ENCODE measurements at places on chromosomes 4 and X.

DNA sequence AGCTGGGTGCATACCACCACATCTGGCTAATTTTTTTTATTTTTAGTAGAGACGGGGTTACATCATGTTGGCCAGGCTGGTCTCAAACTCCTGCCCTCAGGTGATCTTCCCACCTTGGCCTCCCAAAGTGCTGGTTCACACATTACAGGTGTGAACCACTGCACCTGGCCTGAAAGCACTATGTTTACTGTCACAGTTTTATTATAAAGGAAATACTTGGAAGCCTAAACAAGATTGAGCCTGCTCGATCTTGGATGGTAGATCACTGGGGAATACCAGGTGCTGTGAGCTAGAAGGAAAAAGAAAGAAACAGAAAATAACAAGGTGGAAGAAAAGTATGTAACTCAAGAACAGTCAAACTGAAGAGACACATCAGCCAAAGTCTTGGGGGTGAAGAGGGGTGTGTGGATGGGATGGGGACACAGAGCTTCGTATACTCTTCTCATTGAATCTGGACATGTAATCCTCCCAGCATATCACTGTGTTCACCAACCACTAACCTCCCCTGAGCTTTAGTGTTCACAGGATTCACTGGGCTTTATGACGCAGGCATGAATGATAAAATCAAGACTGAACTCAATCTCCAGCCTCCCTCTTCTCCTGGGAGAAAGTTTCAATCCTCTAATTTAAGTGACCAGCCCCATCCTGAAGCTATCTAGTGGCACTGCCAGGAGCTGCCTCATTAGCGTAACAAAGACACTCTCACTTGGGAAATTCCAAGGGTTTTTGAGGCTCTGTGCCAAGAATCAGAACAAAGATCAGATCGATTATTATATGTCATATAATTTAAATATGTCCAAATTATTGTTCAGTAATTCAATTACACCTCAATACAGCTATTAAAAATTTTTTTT lies 40.9 kb downstream of the PDS5A start:
- DNase-seq, result no peak

GRCh38 chrX:152276277-152276676 lies 137.9 kb upstream of the MAGEA10 start:
- DNase-seq, result no peak

GRCh38 chr4:13983189-13983790 lies 355.8 kb upstream of the BOD1L1 start:
- no peak for DNase-seq

DNA sequence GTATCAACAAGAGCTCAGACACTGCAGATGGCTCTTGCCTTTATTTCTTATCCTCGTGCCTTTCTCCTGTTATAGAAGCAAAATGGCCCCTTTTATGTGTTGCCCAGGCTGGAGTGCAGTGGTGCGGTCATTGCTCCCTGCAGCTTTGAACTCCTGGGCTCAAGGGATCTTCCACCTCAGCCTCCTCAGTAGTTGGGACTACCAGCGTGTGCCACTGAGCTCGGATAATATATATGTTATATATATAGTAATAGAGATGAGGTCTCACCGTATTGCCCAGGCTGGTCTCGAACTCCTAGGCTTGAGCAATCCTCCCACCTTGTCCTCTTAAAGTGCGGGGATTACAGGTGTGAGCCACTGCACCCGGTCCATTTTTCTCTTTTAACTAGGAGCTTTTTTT lies 79.7 kb downstream of the TMEM131L start:
- no peak for DNase-seq

DNA sequence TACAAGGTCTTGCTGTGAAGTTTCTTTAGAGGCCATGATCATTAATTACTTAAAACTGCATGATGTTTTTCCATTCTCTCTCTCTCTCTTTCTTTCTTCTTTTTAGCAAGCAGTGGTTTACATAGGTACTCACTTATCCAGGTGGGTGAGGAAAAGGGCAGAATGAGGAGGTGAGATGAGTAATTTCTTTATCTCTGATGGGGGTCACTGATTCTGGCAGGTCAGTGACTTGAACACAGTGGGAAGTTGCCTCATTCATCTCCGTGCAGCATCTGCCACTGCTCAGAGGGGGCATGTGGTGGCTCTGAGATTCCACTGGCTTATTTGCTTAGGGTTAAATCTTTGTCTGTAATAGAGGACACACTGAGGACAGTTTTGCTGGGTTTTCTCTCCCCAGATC lies 62.6 kb downstream of the FAM114A1 start:
- no peak for DNase-seq

GRCh38 chr4:3801521-3801920 lies 35.3 kb downstream of the ADRA2C start:
- DNase-seq, result no peak

GRCh38 chr4:23680671-23681518 lies 209.0 kb downstream of the PPARGC1A start:
- DNase-seq, result no peak

DNA sequence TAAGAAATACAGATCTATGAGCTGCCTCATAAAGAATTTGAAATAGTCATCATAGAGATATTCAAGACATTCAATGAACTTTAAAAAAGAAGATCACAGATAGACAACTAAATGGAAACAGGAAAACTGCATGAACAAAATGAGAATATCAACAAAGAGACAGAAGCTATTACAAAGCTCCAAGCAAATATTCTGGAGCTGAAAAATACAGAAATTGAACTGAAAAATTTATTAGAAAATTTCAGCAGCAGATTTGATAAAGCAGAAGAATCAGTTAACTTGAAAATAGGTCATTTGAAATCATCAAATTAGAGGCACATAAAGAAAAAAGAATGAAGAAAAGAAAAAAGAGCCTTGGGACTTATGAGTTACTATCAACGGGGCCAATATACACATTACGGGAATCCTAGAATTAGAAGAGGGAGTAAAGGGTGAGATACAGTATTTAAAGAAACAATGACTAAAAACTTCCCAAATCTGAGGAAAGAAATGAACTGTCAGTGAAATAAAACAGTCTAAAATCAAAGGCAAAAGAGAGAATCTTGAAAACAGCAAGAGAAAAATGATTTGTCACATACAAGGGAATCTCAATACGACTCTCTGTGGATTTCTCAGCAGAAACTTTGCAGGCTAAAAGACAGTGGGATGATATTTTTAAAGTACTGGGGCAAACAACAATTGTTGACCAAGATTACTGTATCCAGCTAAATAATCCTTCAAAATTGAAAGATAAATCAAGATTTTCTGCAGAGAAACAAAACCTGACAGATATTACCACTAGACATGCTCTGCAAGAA lies 641.6 kb downstream of the ANKRD50 start:
- no peak for DNase-seq

DNA sequence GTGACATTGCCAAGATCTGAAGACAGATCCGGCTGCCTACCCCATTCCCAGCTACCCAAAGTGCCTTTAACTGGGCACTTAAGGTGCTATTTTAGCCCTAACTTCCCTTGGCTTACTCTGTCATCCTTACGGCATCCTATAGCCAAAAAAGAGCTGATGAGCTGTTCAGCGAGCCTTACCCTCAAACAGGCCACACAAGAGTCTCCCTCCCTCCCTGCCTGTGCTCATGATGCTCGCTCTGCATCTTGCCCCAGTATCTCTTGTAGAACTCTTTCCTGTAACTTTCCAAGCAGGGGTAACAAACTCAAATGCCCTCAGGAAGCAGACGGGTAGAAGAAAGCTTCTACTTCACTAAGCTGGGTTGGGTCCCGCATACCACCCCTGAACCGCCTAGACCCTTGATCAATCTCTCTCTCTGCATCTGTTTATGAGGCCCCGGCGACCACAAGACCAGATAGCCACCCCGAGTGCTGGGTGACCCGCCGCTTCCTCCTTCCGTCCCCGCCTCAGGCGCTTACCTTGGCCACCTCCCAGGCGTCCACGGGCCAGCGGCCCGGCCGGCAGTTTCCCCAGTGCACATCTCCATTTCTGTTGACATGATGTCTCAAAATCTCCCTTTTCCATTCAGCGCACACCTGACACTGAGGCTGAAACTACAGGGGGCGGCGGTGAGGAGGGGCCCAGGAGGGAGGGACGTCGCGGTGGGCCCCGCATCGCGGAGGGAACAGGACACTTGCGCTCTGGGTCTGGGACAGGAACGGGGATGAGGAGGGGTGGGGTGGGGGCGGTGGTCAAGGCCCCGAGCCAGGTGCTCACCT lies 663 bp downstream of the CXorf38 start:
- no peak for DNase-seq

DNA sequence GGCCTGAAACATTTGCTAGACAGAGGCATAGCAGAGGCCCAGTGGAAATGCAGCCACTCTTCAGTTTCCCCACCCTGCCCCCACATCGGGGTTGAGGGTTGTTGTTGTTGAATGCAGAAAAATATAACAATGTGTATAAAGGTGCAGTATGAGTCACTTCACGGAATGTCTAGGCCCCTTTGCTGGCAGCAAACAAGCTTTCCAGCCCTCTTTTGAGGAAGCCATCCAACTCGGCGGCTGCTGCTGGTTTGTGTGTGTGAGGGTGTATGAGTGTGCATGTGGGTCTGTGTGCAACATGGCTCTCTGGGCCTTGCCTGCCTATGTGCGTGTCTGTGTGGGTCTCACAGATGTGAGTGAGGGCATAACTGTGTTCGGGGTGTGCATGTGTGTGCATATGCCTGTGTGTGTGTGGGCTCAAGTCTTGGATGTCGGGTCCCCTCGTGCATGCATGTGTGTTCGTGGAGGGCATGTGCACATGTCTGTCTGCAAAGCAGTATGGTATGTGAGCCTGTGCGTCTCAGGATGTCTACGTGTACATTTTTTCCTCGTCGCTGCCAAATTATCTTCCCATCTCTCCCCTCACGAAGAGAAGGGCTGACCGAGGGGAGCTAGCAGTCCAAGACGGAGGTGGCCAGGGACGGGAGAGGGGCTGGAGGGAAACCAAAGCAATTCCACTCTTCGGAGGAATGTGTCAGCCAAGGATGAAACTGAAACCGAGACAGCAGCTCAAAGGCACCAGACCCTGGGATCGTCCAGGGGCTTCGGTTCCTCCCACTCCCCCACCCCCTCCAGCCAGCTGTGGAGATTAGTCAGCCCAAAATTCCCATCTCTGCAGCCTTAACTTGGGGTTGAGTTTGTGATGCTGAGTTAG lies 8.4 kb upstream of the ELF4 start:
- DNase-seq, result no peak

GRCh38 chr4:147492761-147493160 lies 11.9 kb downstream of the EDNRA start:
- no peak for DNase-seq

DNA sequence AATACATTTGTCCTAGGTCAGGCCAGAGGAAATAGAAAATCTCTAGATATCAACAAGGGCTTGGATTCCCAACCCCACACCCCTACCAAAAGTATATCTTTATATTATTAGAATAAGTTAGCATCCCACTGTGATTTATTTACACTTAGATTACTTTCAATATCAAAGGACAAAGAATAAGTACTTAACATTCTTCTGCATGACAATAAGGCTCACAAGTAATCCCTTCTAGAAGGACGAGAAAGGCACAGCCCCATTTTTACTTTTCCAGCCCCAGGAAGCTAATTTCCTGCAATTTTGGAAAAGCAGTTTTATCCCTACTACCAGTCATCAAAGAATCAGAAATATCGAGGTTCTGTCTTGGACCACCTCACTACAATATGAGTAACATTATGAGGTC lies 14.1 kb upstream of the SLITRK2 start:
- DNase-seq, result no peak

- no peak for DNase-seq
Measured at GRCh38 chrX:68761086-68761485, 67.7 kb upstream of the EFNB1 start.

- DNase-seq, result no peak
Measured at GRCh38 chrX:13094828-13095341, 50.5 kb upstream of the FAM9C start.

- DNase-seq, result no peak
Measured at GRCh38 chrX:43860646-43861370, 21.4 kb downstream of the MAOB start.

GRCh38 chrX:118974088-118974907 lies at the start of gene LONRF3:
Gene LONRF3, plus strand, starts transcription at chrX:118974618. Its CDS starts 163 bp downstream, at chrX:118974781.
- DNase-seq, result no peak

GRCh38 chr4:56637791-56638190 lies 43.3 kb downstream of the HOPX start:
- DNase-seq, result no peak

DNA sequence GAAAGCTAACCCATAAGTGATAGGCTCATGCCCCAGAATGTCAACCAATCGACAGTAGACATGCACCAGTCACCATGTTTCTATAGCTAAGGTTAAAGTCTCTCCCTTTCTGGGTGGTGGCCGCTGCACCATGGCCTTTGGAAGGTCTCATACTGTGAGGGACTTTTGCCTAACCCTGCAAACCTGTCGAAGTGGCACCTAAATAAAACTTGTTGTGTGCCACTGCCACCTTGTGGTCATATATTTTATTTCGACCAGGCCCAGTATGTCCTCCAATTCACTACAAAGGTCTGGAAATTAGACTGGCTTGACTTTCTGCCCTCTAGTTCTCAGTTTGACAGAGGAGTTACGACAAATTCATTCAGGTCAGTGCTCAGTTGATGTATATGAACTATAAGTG lies 163.1 kb downstream of the SMARCA1 start:
- DNase-seq, result peak; percentile 1

- no peak for DNase-seq
Measured at GRCh38 chrX:79138658-79139241, 5.7 kb upstream of the GPR174 start.

DNA sequence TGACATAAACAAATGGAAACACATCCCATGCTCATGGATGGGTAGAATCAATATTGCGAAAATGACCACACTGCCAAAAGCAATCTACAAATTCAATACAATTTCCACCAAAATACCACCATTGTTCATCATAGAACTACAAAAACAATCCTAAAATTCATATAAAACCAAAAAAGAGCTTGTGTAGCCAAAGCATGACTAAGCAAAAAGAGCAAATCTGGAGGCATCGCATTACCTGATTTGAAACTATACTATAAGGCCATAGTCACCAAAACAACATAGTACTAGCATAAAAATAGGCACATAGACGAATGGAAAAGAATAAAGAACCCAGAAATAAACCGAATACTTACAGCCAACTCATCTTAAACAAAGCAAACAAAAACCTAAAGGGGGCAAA lies 342.8 kb upstream of the AGA start:
- DNase-seq, result no peak

DNA sequence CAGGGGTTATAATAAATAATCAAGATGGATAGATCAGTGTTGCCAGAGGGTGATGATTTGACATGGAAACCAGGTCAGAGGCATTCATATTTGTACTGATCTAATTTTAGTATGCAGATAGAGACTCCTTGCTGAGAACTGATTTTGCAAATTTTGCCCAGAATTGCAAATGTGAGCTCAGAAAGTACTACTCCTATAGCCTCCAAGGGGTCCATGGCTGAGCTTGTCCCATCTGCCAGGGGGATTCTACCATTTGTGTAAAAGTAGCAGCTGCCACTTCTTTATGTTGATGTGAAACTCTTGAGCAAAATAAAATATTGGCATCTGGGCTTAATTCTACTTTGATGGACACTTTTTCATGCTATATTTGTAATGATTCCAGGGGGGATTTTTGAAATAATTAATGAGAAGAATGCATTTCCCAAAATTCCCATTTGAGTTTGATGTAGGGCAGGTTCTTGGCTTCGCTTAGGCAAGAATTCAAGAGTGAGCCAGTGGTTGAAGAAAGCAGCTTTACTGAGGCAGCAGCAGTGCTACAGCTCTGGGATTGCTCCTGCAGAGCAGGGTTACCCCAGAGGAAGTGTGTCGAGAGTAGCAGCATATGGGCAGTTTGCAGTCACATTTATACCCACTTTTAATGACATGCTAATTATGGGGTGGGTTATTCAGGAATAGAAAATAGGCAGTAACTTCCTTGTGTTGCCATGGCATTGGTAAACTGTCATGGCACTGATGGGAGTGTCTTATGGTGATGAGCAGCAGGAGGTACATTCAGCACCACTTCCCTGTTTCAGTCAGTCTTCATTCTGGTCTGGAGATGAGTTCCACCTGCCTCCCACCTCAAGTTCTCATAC lies 38.7 kb upstream of the DCLK2 start:
- no peak for DNase-seq
